ENCODE measurements at places on chromosomes 3 and 15.

DNA sequence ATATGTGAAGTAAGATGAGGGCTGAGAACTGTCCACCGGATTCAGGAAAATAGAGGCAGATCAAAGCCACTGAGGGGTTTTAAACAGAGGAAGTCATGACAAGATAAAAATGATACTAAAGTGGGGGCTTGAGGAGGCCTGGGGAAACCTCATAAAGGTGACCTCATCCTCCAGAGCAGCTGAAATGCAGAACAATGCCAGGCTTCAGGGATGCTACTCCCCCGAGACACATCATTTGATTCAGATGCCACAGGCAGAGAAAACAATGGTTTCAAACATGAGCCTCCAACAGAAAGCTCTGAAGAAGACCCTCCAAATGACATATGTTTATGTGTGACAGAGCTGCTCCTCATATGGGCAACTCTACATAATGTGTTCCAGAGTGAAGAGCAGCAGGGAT lies 6.4 kb downstream of the CFAP20DC start:
- DNase-seq, result peak; percentile 42

- DNase-seq, result no peak
Measured at GRCh38 chr3:133408961-133409360, 9.1 kb downstream of the BFSP2 start.

- DNase-seq, result no peak
Measured at GRCh38 chr3:169327546-169328356, 335.8 kb downstream of the MECOM start.

- no peak for DNase-seq
Measured at GRCh38 chr3:120661106-120661905, 20.7 kb downstream of the HGD start.

- peak; percentile 42 for DNase-seq
Measured at GRCh38 chr15:75577401-75578172, 1.5 kb downstream of the PTPN9 start.

- no peak for DNase-seq
Measured at GRCh38 chr3:82493858-82494257, 732.4 kb upstream of the GBE1 start.

GRCh38 chr3:166607933-166608521 lies 770.8 kb upstream of the BCHE start:
- no peak for DNase-seq

DNA sequence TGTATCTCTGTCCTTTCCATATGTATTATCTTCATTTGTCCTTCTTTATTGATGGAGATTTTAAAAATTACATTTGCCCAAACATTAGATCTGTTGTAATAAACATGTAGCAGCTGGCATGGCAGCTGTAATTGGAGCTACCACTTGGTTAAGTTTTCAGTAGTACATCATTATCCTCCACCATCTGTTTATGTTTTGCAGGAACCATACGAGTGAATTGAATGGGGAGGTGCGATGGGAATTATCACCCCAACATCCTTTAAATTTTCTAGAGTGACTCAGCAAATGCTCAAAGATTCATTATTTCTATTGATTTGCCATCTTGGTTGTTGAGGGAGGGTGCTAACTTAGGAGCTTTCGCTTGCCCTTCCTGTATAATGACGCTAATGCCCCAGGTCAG lies 32.6 kb upstream of the NOX5 start:
- DNase-seq, result no peak

DNA sequence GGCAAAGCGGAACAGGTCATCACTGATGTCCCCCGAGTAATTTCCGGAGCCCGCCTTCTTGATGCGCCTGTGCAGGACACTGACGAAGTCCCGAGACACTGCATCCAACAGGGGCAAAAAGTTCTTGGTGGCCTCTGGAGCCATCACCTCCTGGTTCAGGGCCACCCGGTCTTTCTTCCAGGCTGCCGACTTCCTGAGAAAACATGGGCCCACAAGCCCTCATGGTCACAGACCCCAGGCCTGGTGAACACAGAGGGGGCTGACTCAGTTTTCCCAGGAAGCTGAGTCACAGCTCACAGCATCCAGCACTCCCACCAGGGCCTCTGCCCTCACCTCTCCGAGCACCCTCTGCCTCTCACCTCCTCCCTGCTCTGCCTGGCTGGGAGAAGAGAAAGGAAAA lies 22.4 kb downstream of the CYP11A1 start:
- DNase-seq, result no peak

- no peak for DNase-seq
Measured at GRCh38 chr3:111112913-111113312, 41.3 kb downstream of the NECTIN3 start.
